ENCODE measurements at places on chromosomes 3 and 15.

DNA sequence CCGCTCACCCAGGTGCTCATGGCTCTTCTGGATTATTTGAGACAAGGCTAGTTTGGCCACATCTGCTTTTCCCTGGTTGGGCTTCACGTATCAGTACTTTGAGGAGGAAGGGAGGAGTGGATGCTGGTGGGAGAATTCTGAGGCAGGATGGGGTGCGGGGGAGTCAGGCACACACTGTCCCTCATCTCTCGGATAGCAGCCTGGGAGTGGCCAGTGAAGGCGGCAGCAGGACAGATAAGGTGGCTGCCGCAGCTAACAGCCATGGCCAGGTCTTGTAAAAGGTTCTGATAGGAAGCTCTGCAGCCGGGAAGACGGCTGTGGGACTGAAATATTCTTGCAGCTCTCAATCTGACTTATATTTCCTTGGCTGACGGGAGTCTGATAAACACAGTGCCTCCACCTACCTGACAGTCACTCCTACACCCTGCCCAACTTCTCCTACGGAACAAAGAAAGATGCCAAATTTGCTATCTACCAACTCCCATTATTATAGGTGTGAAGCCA, 87.3 kb downstream of the MESD start:
- ATAC-seq, result no peak

- peak; percentile 21 for ATAC-seq
These were observed 263.8 kb downstream of the SLCO3A1 start for GRCh38 chr15:92117261-92117731.

- no peak for ATAC-seq
These were observed 189.4 kb downstream of the TBC1D5 start for GRCh38 chr3:17553080-17553479.

DNA sequence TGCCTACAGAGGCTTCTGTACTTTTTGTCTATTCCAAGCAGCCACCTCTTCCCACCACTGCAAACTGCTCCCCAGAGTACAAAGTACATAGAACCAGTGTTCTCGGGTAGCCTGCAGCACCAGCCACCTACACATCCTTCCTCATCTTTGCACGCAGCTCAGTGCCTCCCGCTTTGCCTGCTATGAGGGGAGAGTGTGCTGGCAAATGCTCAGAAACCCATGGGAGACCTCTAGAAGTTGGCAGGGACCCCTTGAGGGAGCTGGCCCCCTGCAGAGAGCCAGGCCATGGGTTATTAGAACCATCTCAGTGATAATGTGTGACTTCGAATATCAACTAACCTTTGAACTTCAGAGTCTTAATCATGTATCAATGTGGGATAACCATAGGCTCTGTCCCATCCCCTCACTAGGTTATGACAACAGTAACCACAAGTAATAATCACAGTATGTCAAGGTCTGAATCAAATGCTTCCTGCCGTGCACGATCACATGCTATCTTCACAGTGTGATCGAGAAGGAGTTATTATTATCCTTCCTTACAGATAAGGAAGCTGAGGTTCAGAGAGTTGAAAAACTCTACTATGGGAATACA, 22.8 kb upstream of the SMAD3 start:
- ATAC-seq, result peak; percentile 26

DNA sequence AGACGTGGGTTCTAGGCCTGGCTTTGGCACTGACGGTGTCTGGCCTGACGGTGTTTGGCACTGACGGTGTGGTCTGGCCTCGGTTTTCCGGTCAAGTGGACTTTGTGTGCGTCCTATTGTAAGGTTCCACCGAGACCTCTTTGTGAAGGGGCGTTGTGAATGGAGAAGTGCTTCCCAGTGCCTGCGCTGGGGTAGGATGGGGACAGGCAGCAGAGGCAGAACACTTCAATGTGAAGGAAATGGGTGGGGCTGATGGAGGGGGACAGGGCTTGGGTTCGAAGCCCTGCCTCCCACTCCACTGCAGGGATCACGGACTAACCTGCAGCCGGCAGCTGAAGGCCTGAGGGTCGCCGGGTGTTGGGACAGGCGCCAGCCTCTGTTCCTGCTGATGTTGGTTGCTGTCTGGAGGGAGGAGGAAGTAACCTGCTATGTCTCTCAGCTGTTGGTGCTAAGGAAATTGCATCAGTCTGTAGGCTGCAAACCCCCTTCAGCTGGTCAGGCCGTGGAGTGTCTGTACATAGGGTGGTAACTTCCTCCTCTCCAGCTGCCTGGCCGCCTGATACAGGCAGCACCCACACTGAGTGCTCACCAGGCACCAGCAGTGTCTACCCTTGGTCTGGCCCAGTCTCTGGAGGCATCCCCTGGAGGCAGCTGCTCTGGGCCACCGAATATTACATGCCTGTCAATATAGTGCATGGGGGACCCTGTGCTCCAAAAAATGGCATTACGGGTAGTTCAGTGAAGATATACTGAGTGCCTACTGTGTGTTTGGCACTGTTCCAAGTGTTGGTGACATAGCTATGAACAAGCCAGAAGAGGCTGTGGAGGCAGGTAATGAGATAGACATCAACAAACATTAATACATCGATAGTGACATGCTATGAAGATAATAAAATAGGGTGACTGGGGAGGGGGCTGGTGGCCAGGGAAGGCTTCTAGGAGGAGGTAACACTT, 1.1 kb downstream of the TM6SF1 start:
- ATAC-seq, result no peak

GRCh38 chr15:48564690-48565089, 80.8 kb downstream of the FBN1 start:
- no peak for ATAC-seq

DNA sequence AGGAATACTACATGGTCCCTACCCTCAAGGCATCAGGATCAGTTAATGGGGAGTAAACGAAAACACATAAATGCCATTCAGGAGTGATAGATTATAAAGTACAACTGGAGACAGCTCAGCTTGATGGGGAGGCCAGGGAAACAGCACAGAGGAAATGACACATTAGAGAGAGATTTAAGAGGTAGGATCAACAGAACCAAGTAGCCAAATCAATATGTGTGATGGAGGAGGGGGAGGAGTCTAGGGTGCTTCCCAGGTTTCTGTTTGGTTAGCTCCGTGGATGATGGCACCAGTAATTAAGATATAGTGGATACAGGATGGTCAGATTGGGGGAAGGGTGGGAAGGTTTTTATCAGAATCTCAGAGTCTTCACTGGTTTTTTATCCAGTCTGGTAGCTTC, 229.5 kb upstream of the ROPN1 start:
- no peak for ATAC-seq

- no peak for ATAC-seq
These were observed 235.8 kb downstream of the RAP2B start for GRCh38 chr3:153397794-153398193.

DNA sequence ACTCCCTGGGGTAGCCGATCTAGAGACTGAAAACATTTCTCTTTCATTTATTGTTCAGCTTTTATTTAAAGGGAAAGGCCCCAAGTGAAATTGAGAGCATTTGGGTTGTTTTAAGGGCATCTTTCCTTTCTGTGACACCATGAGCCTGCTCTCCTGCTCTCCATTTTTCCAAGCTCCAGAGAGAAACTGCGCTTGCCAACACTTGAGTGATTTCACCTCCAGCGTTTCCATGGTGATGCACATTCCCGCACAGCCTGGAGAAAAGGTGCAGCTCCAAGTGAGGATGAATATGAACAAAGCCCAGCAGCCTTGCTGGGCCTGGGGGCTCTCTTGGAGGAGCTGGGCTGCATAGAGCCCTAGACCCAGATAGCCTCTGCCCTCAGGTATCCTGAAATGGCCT, 159.2 kb upstream of the PPP2R3A start:
- ATAC-seq, result no peak

DNA sequence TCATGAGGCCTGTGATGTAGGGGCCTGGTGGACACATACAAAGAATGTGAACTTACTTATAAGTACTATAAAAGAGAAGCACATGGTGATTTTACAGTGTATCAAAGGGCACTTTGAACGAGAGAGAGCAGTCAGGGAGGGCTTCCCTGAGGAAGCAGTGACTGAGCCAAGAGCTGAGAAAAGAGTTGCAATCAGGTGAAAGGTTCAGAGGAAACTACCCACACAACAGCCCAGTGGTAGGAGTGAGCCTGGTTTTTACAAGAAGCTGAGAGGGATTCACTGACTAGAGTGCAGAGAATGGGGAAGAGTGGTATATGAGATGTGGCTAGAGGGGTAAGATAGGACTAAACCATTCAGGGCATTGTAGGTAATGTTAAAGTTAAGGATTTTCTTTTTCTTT, 57.1 kb downstream of the CALML4 start:
- ATAC-seq, result no peak

GRCh38 chr15:81410318-81410753, 36.3 kb upstream of the TMC3 start:
- ATAC-seq, result peak; percentile 88

GRCh38 chr15:56982987-56983386, 64.5 kb downstream of the TCF12 start:
- no peak for ATAC-seq

GRCh38 chr3:37956723-37957538, 33.7 kb upstream of the VILL start:
- ATAC-seq, result no peak

GRCh38 chr3:98180319-98180890, 13.9 kb downstream of the OR5H15 start:
- ATAC-seq, result no peak
